ENCODE measurements at places on chromosomes 16 and 17.

DNA sequence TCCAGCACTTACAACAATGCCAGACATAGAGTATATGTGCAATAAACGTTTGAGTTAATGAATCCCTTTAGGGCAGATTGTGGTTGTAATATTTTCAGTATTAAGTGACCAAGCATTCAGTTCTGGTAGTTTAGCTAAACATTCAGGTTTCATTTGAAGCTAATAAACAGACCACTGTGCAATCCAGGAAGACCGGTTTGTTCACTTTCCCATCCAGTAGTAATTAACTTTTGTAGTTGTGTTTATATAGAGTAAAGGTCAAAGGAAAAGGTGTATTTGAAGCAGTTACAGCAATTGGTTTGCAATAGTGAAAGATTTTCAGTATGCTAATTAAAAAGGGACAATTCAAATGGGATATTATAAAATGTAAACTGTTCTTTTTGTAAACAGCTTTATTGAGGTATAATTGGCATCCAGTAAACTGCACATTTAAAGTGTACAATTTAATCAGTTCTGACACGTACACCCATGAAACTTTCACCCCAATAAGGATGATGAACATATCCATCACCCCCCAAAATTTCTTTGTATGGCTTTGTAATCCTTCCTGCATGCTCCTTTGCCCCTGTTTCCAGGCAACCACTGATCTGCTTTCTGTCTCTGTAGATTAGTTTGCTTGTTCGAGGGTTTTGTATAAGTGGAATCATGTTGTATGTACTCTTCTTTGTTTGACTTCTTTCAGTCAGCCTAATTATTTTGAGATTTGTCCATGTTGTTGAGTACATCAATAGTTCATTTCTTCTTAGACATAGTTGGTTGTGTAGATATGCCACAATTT lies 26.3 kb downstream of the MRTFB start:
- no peak for DNase-seq

DNA sequence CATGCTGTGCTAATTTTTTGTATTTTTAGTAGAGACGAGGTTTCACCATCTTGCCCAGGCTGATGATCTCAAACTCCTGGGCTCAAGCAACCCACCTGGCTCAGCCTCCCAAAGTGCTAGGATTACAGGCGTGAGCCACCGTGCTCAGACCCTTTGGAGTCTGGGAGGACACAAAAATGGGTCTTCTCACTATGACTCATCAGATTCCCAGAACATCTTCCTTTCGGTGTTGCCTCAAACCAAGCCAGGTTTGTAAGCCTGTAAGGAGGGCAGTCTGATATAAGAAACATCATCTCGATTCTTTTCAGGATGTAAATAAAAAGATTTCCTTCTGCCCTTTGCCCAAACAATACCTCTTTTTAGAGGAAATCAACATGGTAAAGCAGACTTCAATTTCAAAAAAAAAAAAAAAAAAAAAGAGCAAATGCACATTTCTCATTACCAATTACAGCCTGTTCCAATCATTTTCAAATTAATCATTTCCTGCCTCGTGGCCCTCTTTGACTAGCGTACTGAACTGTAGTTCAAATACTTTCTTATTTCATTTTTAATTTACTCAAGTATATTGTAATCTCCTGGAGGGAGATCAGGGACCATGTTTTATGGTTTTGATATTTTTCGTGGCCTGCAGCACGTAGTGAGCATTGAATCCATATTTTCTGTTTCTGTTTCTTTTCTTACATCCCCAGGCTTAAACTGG lies 409.6 kb downstream of the GRIN2A start:
- DNase-seq = no peak

GRCh38 chr16:90035902-90036301 lies 16.6 kb upstream of the DBNDD1 start:
- DNase-seq = no peak

GRCh38 chr16:5615868-5616642 lies 518.5 kb upstream of the EEF2KMT start:
- DNase-seq = peak; percentile 59

- no peak for DNase-seq
Measured at GRCh38 chr17:38685491-38685890, 10.7 kb upstream of the EPOP start.

DNA sequence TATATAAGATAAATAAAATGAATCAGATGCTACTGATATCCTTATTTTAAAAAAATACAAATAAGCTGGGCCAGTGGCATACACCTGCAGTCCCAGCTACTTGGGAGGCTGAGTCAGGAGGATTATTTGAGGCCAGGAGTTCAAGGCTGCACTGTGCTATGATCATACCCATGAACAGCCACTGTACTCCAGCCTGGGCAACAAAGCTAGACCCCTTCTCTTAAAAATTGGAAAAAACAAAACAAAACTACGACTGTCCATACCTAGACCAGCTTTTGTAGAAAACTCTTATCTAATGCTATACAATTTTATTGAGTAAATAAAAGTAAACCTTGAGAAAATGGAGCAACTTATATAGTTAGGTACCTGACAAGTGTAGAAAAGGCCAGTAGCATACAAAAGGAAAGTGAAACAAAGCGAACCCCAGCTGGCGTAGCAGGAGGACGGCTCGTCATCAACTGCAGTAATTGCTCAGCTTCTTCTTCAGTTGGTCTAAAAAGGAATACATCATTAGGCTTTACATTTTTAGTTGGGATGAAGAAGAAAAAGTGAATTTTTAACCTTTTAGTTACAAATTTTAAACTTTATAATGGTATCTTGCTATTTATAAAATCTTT lies 23.6 kb downstream of the INTS2 start:
- DNase-seq = no peak

DNA sequence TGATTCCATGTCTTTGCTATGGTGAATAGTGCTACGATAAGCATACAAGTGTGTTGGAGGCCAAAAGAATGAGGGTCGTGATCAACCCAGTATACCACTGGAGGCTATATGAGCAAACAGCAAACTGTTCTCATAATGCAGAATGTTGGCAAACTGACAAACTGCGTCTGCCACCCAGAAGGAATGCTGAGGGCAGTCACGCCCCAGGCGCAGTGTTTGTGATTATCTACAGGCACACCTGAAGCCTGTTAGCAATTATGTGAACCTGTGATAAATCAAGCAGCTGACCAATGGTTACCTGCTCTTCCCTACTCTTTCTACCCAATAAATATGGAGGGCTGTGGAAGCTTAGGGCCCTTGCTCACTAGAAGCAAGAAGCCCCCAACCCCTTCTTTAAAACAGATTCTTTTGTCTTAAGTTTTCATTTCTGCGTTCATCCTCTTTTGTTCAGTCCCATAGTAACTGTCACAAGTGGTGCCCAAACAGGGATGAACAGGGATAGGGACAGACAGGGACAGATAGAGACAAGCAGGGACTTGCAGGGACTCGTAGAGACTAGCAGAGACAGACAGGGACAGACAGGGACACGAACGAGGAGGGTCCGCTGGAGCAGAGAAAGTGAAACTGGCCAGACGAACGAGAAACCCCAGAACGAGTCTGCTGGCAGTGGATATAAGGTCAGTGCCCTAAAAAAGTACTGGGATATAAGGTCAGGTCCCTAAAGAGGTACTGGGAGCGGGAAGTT lies 25.1 kb downstream of the CD300LG start:
- no peak for DNase-seq

Measured in activated CD8-positive, alpha-beta memory T cell treated with anti-CD3 and anti-CD28 coated beads for 24 hours (primary cell).